ENCODE measurements at places on chromosomes 16 and 17.
A peak's percentile ranks its signal among the peaks of the same experiment; 100 is the strongest.

GRCh38 chr17:41678907-41679739 is 9.6 kb upstream of the EIF1 start:
- DNase-seq, result peak; percentile 48

GRCh38 chr17:31479062-31479408 is 87.6 kb downstream of the RAB11FIP4 start:
- no peak for DNase-seq

GRCh38 chr17:883586-883962 is 96.0 kb downstream of the NXN start:
- no peak for DNase-seq

DNA sequence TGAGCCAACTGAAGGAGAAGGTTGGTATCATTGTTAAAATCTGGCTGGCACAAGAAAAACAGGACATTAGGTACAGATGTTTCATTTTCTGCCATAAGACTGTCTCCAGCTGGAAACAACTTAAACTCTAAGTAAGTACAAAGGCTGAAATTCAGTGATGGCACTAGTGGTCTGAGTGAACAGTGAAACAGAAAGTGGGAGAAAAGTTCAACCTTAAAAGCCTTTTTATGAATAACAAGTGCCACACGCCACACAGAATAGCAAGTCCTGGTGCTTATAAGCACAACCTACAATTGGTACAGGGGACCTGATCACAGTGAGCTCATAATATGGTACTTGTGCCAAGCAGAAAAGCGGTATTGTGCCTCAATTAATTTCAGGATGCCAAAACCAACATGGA is 56.7 kb downstream of the CEP112 start:
- DNase-seq, result no peak

DNA sequence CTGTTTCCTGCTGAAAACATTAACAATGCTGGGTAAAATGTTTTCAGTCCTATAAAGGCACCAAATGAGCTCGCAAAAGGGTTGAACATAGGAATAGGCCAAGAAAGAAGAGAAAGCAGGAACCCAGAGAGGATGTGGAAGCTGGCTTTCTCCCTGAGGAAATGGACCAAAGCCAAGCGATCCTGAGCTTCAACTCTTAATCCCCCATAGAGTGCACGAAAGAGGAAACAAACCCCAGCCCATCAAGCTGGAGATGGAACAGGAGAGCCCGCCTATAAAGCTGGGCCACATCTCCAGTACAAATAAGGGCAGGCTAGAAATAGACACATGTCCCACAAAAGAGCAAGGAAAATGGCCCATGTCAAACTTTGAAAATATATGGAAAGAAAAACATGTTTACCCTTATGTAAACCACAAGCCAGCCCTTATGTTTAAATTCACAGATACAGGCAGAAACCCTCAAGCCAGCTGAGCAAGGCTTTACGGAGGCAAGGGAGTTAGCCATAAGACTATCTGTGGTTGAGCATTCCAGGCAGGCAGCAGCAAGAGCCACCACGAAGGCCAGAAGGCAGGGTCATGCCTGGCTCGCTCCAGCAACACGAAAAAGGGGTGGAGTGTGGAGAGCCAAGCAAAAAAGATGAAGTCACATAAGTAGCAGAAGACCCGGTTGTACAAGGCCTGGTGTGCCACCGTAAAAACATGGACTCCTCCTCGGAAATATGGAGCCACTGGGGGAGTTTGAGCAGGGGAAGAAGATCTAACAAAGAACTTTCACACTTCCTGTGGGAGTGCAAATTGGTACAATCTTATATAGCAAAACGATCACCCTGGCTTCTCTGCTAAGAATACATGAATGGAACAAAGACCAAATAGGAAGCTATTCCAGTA is 27.8 kb downstream of the COPRS start:
- no peak for DNase-seq

DNA sequence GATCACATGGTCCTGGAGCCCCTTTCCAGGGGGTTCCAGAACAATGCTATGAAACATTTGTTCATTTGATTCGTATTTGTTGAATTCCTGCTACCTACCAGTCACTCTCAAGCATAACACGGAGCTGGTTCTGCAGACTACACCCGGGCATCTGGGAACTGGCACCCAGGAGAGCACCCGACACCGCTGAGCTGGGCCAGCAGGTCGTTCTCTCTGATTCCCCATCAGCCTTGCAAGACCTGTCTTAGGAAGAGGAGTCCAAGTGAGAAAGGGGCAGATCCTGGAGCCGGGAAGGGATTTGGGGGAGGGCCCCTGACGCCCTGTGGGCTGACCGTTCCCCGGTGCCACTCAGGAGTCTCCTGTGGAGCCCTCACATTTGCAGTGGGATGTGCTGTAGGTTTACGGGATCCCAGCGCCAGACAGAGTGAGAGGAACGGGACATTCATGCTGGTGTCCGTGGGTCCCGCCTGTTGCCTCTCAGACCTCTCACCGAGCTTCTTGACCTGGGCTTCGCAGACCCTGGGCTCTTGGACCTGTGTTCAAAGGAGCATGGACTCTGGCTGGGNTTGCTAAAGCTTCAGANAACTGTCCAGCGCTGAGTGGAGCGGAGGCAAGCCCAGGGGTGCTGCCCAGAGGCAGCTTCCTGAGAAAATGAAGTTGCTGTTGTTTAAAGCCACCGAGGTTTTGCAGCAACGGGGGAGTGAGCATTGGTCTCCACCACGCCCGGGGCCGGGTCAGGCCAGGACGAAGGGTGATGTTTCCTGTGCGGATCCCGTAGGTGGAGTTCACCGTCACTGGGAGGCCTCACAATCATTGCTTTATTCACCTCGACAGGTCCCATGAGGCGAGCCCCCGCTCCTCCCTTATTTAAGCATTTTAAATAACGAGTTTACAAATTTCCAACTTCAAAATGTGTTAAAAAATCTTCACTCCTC is 49.2 kb downstream of the METRNL start:
- no peak for DNase-seq

DNA sequence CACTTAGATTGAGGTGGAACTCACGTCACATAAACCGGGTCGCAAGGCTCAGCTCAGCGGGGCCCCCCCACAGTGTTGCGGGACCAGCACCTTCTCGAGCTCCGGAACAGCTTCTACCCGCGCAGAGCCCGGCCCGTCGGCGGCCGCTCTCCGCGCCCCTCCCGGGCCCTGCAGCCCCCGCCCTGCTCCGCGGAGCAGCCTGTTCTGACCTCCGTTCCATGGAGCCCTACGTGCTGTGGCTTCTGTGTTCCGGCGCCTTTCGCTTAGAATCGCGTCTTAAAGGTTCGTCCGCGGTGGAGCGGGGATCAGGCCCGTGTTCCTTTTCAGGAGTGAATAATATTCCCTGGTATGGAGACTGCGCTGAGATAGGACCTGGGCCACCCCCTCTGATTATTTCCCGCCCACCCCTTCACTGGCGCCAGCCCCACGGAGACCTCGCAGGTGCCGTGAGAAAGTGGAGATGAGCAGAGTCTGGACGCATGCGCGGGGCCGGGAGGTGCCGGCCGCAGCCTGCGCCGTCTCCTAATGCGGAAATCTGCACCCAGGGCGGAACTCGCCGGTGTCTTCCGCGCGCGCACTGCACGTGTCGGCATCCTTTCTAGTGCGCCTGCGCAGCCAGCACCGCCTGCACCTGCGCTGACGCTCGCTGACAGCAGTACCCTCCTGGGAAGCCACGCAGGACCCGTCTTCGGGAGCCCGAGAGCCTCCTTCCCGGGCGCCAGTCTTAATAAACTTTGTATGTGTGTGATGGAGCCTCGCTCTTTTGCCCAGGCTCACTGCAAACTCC is 30.9 kb downstream of the ZNF778 start:
- no peak for DNase-seq

DNA sequence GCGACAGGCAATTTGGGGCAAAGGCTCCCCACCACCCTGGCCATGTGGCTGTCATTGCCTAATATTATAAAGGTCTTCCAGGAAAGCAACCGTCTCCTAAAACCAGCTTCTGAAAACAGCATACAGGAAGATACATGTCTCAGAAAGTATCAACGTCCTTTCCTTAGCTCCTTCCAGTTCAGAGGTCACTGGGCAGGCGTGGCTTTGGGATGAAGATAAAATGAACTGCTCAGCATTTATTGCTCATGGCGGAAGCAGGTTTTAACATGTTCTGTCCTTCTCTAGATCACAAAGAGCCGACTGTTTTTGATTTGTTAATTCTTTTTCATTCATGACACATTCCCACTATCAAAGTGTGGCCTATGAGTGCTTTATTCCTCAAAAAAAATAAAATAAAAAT is 8.0 kb downstream of the CFAP20 start:
- no peak for DNase-seq

- DNase-seq, result no peak
Observed at GRCh38 chr17:74271281-74271680, 2.8 kb upstream of the DNAI2 start.

DNA sequence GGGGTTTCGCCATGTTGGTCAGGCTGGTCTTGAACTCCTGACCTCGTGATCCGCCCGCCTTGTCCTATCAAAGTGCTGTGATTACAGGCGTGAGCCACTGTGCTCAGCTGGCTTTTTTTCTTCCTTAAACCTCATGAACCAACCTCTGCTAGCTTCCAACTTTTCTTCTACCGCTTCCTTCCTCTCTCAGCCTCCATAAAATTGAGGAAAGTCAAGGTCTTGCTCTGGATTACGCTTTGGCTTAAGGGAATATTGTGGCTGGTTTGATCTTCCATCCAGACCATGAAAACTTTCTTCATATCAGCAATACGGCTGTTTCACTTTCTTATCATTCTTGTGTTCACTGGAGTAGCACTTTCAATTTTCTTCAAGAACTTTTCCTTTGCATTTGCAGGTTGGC is 57.5 kb upstream of the SDK2 start:
- DNase-seq, result no peak

DNA sequence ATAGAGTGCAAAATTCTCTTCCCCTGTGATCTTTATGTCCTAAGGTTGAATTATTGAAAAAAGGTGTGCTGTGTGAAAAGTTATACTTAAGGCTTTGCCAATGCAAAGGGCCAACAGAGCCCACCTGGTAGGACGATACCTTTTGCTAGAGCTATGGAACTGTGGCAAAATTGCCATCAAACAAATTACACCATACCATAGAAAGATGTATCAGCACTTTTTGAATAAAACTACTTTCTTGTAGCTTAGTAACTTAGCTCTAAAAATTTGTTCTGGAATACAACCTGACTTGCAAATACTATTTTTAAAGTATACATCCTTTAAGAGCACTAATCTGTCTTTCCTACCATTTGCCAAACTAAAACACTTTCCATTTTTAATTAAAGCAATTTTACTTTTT is 147.2 kb upstream of the ERCC4 start:
- DNase-seq, result no peak

DNA sequence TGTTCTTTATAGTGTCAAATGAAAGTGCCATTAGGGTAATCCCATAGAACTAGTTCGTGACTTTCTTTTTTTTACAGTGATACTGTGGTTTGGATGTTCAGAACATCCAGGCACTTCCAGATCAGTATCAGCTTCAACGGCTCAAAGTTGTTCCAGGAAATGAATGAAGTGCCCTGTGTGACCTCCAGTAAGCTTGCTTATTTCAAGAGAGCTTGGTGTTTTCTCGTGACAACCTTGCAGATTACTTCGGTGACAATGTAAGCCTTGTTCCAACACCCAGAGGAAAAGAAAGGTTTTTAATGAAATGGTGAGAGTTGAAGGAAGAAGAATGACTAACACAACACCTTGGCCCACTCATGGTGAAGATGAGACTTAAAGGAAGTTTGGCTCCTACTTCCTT is 16.0 kb upstream of the KCNJ16 start:
- no peak for DNase-seq

GRCh38 chr16:68079626-68080344 is 5.4 kb upstream of the NFATC3 start:
- DNase-seq, result peak; percentile 68

GRCh38 chr17:8552577-8553320 is 77.8 kb downstream of the MYH10 start:
- DNase-seq, result peak; percentile 78

DNA sequence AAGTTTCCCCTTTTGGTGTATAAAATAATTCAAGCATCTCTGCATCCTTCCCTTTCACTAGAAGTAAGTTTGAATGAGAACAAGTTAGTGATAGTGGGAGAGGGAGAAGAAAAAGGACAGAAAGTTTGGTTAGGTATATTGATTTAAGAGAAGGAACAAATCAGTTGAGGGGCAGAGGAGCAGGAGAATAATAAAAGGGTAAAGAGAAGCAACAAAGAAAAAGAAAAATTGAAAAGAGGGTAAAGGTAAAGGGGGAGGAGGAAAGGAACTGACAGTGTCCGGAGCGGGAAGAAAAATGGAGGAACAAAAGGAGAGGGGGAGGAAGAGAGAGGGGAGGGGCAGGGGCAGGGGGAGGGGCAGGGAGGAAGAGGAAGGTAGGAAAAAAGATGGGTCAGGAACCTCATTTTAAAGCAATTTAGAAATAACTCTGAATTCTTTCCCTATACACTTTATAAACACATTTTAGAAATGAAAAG is 6.3 kb upstream of the IGF2BP1 start:
- DNase-seq, result no peak

DNA sequence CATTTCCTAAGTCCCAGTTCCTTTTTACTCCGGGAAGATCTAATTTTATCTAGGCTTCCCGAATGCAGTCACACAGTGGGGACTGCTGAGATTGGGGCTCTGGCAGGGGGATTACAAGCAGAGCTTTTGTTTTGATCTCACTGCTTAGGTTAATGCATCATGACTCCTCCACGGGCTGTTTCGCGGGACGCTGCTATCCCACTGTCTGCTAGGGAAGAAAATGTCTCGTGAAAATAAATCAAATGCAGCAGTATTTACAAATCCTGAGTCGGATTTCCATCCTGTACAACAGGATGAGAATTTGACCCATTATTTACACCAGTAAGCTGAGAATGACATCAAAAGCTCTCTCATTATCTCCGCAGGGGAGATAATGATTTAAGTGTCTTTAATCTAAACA is 83.8 kb downstream of the CDH11 start:
- DNase-seq, result no peak

DNA sequence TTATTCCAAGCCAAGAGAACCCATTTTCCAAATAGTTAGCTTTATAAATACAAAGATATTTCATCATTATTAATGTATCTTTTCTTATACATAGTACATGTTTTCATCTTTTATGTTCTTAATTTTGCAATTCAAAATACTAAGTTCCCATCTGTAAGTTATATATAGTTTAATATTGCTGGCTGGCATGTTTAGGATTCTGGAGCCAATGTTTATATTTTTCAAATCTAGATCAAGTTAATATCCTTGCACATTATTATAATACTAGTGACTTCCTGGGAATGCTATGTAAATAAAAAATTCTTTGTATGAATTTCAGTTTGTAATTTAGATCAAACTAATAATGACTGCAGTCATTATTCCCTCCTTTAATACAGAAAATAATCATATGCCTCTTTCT is 189.7 kb downstream of the CNTNAP4 start:
- no peak for DNase-seq

Measured in fibroblast of mammary gland (primary cell).